ENCODE measurements at places on chromosomes 7 and 10.

DNA sequence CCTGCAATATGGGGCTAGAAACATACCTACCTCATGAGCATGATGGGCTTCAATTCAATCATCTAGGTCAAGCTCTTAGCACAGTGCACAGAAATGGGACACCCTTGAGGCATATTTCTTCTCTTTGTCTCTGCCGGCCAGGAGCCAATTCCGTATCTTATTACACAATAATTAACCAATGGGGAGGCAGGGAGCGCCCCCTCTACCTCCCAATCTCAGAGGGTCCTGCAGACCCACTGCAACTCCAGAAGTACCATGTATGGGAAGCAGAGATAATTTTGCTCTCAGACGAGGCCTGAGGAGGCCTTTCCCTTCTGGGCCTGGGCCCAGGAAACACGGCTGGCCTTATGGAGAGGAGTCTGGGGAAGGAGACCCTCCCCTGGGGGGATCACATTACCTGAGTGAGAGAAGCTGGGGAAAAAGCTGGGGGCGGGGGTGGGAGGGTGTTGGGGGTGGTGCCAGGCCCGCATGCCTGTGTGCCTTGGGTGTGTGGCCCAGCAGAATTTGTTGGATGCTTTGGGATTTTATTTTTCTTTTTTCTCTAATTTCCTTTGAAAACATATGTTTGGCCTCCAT, 155.5 kb downstream of the UBE2H start:
- no peak for DNase-seq

- DNase-seq, result peak; percentile 71
Measured at GRCh38 chr7:131218727-131219128, 108.9 kb upstream of the MKLN1 start.

GRCh38 chr10:100000109-100000644, 9.6 kb downstream of the DNMBP start:
- DNase-seq, result no peak

GRCh38 chr7:14690075-14690474, 212.5 kb downstream of the DGKB start:
- DNase-seq, result no peak

DNA sequence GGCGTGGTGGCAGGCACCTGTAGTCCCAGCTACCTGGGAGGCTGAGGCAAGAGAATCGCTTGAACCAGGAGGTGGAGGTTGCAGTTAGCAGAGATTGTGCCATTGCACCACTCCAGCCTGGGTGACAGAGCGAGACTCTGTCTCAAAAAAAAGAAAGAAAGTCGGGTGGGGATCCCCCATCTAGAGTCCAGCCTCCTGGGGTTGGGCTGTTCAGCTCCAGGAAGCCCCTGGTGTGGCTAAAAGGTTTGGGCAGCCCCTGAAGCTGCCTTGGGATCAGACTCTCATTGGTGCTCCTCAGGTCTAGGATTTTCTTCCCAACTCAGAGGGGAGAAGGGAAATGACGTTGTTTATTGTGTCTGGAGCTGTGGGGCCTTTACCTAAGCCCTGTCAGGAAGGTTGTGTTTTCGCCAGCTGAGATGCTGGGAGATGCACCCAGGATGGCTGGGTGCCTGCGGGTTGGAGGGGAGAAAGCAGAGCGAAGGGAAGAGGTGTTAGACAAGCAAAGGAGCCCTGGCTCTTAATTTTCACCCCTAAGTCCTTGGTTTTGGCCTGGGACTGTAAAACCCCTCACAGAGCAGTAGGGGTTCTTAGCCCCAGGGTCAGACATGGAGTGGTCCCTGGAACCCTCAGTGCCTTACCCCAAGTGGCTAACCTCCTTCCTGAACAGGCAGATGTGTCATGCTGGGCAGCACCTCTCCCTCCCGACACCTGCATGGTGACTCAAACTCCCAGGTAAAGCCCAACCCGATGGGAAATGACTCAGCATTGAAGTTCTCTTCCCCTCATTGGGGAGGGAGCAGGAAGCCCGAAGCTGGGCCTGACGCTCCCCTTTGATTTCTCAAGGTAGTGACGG, 21.1 kb downstream of the PLAU start:
- DNase-seq, result no peak

DNA sequence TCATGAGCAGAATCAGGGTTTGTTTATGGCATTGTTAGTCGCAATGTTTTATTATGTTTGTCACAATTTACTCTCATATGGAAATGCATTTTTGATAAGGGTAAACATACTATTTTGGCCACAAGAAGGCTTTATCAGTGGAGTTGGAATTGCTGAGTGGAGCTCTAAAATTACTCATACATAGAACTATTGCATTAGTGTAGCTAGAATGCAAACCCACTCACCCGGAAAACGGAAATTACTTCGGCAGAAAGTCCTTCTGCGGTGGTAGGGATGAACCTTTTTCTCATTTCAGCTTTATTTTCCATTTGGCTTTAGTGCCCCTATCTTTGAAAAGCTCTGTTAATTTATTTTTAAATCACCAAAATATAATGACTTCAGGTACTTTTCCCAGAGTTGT, 42.8 kb upstream of the NPY start:
- DNase-seq, result no peak

- DNase-seq, result peak; percentile 50
Measured at GRCh38 chr7:143288836-143289235, 685 bp downstream of the CASP2 start.

- DNase-seq, result no peak
Measured at GRCh38 chr10:109588259-109588658, 335.1 kb downstream of the XPNPEP1 start.

GRCh38 chr10:49058463-49059255, 56.7 kb downstream of the VSTM4 start:
- no peak for DNase-seq

DNA sequence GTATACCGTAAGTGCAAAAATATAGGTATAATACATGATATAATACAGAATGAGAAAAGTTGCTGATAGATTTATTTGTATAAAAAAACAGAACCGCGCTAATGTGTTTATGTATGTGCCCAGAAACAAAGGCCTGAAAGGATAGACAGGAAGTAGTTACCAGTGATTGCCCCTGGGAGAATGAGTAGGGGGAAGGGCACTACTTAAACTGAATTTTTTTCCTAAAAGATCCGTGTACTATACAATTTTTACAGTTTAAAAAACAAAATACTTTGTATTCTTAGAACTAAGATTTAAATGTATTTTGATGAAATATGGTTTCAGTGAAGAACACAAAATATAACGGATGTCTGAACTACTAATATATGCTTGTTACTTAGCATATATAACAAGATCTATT, 2.9 kb downstream of the IPMK start:
- DNase-seq, result no peak

- DNase-seq, result no peak
Measured at GRCh38 chr10:116311706-116312490, 12.3 kb upstream of the CCDC172 start.

All from COLO829 (cell line).